ENCODE measurements at places on chromosomes 1 and 21.
A peak's percentile ranks its signal among the peaks of the same experiment; 100 is the strongest.

DNA sequence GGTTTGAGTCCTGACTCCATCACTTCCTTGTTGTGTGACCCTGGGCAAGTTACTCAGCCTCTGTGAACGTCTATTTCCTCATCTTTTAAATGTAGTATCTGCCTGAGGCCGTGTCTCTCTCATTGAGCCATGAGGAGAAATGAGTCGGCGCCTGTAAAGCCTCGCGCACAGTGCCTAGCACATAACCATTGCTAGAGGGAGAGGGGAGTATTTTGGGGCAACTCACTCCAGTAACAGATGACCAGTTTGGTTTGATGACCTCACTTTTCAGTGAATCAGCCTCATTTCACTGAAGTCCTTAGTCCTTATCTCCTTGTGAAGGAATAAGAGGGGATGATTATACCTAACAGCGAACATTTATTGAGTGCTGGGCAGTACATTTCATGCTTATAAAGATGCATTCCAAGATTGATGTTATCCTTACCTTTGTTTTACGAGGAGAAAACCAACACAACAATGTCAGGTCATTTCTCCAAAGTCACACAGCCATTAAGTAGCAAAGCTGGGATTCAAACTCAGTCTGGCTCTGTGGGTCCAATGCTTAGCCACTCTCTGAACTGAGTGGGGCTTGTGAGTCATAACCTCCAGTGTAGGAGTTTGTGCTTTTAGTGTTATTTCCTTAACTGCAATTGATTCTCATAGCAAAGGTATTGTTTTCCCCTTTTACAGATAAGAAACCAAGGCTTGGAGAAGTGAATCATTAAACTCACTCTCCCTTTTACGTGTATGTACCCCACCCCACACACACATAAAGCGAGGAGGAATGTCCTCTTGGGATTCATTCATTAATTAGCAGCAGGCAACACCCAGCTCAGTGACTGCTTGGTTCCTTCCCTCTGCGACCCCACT lies 25.9 kb downstream of the KCNC4 start:
- DNase-seq: no peak

- no peak for DNase-seq
Measured at GRCh38 chr1:233470741-233471499, 143.0 kb upstream of the KCNK1 start.

DNA sequence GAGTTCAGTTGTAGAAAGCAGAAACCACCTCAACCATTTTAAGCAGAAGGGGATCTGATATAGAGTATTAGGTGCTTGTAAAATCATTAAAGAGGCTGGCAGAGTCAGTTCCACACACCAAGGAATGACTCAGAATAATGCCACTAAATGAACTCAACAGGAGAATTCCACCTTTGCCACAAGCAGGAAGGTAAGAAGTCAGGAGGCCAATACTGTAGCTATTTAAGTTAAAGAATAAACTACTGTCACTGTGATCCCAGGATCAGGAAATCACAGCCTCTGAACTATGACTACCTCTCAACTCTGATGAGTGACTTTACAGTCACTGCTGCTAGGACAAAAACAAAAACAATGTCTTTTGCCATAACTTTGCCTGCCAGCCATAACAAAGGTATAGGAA lies 52.5 kb upstream of the PRMT6 start:
- no peak for DNase-seq

GRCh38 chr1:159483501-159483900 lies 44.0 kb downstream of the OR10J1 start:
- DNase-seq: no peak

- no peak for DNase-seq
Measured at GRCh38 chr1:160419838-160420169, 19.4 kb downstream of the VANGL2 start.

DNA sequence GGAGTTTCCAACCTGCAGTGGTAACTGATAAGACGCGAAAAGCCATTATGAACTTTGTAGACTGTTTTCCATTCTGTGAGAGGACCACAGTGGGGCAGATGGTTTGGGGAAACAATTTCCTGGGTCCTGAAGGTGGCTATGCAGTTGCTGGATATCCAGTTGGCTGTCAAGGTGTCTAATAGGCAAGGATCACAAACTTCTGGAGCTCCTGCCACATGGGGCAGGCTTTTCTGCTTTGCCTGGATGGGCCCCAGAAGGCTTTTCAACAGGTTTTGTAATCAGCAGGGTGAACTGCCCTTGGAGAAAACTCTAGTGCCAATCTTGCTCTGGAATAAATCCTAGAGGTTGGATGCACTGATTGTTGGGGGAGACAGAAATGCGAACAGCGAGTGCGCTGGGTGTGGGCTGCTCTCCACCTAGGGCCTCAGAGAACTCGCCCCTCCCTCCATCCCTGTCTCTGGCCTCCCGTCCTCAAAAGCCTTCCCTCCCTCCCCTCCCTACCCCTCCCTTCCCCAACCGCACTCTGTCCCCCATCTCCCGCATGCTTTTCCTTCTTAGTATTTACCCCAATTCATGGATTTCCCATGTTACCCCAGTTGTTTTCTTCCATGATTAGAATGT lies 210.3 kb upstream of the USP24 start:
- DNase-seq: no peak

GRCh38 chr1:230648114-230648513 lies 5.8 kb downstream of the COG2 start:
- DNase-seq: no peak

- DNase-seq: no peak
Measured at GRCh38 chr1:160284220-160284781, 632 bp downstream of the PEX19 start.

DNA sequence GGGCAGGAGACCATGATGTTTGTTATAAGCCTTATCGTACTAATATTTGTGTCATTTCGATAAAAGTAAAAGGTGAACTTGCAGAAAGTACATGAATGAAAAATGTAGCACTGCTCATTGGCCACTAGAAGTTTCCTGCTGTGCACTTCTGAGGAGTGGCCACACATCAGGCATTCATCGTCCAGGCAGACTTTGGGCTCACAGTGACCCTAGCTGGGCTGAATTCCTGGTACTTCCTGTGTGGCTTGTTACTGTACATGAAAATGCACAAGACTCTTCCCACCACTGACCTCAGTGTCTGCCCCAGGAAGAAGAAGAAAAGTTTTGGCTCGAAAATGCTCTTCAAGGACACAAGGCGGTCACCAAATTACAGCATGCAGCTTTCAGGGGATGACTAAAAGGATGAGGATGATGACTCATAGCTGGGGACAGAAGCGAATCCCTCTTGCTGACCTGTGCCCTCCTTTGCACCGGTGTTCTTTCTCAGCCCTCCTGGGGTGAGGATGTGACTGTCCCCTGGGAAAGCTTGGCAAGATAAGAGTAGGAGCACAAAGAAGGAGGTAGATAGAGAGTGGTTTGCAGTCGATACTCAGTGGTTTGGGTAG lies 252.4 kb upstream of the KAZN start:
- DNase-seq: no peak

- DNase-seq: peak; percentile 83
Measured at GRCh38 chr1:22039594-22040285, 12.8 kb upstream of the CDC42 start.

Measured in GM06990 (cell line).